ENCODE measurements at places on chromosomes 13 and 19. TPM values are rescaled to one million over a fixed set of nuclear protein-coding genes. Genes with fewer than 3 reads are reported as not detected.
A peak's percentile ranks its signal among the peaks of the same experiment; 100 is the strongest.

DNA sequence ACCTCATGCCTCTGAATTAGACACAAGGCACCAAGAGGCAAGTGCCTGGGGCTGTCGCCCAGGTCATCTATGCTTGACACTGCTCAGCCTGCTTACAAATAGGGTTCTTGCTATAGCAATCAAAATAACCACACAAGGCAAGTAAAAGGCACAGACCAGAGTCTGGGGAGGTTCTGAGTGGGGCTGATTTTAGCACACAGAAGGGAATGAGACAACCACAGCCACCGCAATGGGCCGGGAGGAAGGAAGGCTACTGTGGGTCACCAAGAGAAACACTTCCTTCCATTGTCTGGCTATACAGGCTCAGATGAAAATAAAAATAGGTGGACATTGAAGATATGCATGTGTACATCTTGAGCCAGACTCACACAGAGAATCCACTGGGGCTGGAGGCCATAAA, 159.1 kb downstream of the DLEU7 start:
- no peak for DNase-seq

KDELR1 gene
- total RNA-seq: 207 TPM

DNA sequence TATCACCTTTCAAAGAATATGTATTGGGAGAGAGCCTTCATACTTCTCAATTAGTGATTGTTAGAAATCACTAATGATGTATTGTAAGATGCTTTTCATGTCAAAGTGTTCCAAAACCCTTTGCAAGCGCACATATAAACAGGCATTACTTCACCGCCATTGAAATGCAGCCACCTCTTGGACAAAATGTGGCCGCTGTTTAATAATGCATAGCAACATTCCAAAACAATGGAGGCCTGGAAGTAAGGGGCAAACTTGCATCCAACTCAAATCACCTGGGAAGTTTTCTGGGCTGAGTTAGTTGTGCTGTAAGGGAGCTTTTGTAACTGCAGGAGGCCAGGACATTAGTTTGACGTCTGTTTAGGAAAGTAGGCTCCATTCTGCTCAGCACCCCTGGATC, 438.1 kb downstream of the FGF9 start:
- no peak for DNase-seq

GRCh38 chr19:22515435-22515834, 93.3 kb upstream of the ZNF98 start:
- DNase-seq: no peak

MAP4K1 gene
- 10.9 TPM for total RNA-seq

- no peak for DNase-seq
These were observed 38.7 kb downstream of the ADGRE1 start for GRCh38 chr19:6925801-6926751.

DNA sequence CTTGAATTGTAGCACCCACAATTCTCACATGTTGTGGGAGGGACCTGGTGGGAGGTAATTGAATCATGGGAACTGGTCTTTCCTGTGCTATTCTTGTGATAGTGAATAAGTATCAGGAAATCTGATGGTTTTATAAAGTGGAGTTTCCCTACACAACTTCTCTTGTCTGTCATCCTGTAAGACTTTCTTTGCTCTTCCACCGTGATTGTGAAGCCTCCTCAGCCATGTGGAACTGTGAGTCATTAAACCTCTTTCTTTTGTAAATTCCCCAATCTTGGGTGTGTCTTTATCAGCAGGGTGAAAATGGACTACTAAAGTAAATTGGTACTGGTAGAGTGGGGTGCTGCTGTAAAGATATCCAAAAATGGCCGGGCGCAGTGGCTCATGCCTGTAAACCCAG, 215.6 kb downstream of the LIG4 start:
- DNase-seq: no peak

- no peak for DNase-seq
These were observed 936.9 kb downstream of the EFNB2 start for GRCh38 chr13:105598529-105598928.

ENOX1 gene
- total RNA-seq: 2.2 TPM

C1QTNF9 gene
- total RNA-seq: not detected

DNA sequence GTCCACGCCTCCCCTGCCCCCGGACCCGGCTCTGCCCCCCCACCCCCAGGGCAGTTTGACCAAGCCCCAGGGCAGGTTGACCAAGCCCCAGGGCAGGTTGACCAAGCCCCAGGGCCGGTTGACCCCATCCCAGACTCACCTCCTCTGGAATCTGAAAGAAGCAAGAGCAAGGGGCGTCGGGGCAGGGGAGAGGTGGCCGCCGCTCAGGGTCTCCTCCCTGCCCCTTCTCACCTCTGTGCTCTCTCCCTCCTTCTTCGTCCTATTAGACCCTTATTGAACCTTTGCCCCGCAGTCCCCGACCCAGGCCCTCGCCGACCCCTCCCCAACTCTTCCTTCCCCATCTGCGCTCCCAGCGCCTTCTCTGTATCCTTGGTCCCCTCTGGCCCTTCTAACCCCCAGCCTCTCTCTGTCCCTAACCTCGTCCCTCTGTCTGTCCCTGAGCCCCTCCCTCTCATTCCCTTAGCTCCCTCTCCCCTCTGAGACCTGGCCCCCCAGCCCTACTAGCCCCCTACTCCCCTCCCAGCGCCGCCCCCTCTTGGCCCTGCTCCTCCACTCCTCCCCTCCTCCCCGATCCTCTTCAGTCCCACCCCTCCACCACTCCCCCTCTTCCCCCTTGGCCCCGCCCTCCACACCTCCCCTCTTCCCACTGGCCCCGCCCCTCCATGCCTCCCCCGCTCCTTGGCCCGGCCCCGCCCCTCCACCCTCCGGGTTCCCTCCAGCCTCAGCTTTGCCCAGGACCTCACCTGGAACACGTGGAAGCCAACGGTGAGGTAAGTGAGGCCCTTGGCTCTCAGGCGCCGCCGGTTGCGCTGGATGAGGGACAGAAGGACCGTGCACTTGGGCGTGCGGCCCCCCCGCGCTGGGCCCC, 7.6 kb downstream of the CAPN12 start:
- DNase-seq: peak; percentile 48

GRCh38 chr13:43240278-43240677, 216.9 kb downstream of the DNAJC15 start:
- DNase-seq: no peak

DNA sequence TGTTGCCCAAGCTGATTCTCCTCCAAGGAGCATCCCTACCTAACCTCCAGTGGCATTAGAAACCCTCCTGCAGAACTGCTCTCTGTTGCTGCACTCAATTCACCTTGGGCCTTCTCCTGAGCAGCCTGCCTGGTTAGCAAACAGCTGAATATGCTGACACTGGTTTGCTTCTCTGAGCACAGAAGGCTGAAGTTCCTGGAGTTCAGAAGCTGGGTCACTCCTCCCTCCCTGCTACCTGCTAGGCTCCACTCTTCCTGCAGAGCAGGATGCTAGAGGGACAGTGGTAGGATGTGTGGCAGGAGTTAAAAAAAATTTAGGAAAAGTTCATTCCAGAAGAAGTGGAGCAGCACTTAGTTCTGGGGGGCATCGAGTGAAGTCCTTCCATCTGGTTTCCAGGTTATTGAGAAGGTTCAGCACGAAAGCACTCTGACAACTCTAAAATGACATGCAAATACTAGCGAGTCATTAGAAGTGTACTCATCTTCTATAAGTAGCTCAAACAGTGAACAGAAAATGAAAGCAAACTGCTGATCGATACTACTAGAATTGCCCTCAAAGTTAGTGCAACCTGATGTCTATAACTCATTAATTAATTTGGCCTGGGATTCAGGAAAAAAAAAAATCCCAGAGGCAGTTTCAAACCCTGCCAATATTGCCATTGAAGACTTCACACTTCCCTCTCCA, 293.7 kb downstream of the POU4F1 start:
- no peak for DNase-seq

DNA sequence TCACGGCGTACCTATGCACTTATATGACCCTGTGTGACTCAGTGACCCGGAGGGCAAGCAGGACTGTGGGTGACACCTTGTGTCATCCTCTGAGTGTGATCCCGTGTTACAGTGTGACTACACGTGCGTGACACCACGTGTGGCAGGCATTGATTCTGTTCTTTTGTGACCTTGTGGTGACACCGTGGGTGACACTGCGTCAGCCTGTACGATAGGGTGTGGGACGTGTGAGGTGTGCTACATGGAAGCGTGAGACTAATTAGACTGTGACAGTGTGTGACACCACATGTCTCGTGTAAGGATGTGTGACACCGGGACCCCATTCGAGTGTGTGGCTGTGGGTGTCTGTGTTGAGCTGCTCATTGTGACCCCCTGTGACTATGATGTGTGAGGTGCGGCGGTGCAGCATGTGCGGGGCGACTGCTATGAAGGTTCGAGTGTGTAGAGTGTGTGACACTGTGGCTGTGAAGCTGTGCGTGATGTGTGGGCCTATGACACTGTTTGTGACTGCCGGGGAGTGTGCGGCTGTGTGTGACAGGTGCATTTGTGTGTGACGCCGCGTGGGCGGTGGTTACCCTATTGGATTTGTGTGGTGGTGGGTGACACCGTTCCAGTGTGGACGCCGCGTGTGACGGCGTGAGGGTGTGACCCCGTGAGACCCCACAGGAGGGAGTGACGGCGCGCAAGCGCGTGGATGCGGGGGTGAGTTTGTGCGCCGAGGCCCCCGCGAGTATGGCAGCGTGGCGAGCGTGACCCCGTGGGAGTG, 399 bp upstream of the SPTBN4 start:
- no peak for DNase-seq

OR7D2 gene
- 1.8 TPM for total RNA-seq

DNA sequence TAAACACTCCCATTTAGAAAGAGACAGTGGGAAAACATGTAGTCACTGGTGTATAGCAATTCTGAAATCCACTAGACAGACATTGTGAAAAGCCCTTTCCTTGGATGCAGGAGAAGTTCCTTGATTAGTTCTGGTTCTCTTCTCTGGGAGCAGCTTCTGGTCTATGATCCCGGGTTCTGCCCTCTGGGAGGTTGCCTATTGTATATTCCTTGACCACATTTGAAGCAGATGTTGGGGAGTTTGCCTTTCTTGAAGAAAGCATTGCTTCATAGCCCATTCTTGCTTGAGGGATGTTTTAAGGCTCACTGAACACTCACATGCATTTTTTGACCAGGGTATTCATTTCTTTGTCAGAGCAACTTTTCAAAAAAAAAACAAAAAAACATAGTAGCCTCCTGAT, 211.9 kb downstream of the NDFIP2 start:
- DNase-seq: no peak

ACER1 gene
- not detected for total RNA-seq

RFPL4A gene
- not detected for total RNA-seq

GRCh38 chr13:26538363-26539317, 18.8 kb upstream of the WASF3 start:
- DNase-seq: no peak

DNA sequence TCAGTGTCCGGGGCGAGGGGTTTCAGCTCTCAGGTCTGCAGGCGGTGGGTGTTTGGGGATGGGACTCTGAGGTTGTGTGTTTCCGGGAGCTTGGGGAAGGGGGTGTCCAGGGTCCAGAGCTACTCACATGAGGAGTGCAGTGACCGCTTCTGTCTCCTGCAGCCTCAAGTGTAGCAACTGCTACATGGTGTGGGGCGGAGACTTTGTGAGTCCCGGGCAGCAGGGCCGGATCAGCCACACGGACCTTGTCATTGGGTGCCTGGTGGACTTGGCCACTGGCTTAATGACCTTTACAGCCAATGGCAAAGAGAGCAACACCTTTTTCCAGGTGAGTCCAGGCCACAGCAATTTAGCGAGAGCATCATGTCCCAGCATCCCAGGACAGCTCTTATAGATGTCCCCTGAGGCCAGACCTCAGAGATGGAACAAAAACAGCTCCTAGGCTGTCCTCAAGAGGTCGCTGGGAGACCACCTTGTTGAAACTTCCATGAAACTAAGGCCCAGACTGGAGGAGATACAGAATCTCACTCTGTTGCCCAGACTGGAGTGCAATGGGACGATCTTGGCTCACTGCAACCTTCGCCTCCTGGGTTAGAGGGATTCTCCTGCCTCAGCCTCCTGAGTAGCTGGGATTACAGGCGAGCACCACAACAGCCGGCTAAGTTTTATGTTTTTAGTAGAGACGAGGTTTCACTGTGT, 44.9 kb downstream of the RYR1 start:
- no peak for DNase-seq

DNA sequence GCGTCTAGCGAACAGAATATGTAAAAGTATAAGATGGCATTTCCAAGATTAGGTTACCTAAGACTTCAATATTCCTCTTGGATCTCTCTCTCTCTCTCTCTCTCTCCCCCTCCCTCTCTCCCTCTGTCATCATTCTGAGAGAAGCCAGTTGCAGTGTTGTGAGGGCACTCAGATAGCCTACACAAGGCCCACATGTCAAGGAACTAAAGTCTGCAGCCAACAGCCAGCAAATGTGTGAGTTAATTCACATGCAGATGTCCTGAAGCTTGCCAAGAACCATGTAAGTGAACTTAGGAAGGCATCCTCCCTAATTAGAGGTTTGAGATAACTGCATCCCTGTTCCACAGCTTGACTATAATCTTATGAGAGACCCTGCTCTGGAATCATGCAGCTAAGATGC, 822.9 kb upstream of the PRR20A start:
- DNase-seq: no peak

DNA sequence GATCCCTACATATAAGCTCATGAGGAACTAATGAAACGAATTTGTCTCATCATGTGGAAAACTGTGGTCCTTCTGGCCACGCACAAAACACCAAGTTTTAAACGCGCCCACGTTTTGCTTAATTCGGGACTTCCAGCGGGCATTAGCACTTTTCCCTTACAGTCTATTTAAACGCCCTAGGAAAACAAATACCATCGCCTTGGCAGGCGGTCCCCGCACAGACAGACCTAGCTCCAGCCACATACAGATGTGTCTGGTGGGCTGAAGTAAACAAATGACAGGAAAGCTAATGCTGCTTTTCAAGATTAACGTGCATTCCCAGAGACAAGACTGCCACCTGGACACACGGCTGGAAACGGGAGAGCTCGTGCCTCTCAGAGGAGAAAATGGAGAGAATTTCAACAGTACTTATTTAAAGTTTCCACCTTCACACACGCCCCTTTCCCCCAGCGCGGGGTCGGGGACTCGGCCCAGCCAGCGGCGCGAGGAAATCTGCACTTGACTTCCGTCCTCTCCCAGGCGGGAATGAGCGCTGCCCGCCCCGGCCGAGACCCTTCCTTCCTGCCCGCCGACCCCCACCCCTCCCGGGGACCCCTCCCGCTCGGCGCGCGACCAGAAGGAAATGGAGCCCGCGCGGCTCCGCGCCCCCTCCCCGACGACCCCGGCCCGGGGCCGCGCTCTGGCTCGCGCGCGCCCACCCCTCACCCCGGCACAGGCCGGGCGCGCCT, 931 bp downstream of the USP12 start:
- peak; percentile 63 for DNase-seq

DNA sequence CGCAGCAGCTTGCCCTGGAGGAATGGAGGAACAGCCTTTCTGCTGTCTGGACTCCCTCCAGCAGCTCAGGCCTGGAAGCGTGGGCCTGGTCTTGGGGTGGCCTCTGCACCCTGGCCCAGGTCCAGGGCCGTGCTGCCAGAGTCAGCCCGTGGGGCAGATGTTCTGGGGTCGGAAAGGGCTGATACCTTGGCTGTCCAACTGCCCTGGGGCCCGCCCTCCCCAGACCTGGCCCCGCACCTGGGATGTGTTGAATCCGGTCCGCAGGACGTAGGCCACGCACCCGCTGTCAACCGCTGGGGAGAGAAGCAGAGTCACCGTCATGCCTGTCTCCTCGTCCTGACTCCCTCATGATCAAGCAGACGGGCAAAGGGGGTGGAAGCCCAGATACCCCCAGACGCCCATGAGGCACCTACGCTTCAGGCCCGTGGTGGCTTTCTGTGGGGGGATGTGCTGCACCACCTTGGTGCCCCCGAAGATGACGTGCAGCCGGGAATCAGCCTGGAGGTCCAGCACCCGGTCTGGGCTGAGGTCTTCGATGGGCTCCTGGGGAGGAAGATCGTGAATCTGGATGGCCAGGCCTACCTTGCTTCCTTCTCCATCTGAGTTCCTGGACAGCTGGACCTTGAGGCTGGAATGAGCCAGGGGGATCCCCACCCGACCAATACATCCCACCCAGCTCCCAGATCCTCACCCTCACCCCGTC, 7.7 kb downstream of the ATP13A1 start:
- DNase-seq: no peak

All from progenitor cell of endocrine pancreas (in vitro differentiated cells).